ENCODE measurements at places on chromosomes 1 and 21. TPM values are rescaled to one million over a fixed set of nuclear protein-coding genes. Genes with fewer than 3 reads are reported as not detected.

DNA sequence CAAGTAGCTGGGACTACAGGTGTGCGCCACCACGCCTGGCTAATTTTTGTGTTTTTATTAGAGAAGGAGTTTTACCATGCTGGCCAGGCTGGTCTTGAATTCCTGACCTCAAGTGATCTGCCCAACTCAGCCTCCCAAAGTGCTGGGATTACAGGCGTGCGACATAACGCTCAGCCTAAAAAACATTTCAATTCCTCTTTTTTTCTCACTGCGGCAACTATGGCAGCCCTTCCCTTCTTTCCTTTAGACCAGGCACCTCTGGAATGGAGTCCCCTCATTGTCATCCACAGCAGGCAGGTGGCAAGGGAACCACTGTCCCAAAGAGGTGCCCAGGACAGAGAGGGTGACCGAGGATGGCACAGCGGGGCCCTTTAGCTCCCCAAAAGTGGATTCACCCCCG lies 14.1 kb downstream of the CEP104 start:
- DNase-seq, result no peak

- no peak for DNase-seq
Measured at GRCh38 chr1:156310962-156311361, 11.9 kb upstream of the VHLL start.

DNA sequence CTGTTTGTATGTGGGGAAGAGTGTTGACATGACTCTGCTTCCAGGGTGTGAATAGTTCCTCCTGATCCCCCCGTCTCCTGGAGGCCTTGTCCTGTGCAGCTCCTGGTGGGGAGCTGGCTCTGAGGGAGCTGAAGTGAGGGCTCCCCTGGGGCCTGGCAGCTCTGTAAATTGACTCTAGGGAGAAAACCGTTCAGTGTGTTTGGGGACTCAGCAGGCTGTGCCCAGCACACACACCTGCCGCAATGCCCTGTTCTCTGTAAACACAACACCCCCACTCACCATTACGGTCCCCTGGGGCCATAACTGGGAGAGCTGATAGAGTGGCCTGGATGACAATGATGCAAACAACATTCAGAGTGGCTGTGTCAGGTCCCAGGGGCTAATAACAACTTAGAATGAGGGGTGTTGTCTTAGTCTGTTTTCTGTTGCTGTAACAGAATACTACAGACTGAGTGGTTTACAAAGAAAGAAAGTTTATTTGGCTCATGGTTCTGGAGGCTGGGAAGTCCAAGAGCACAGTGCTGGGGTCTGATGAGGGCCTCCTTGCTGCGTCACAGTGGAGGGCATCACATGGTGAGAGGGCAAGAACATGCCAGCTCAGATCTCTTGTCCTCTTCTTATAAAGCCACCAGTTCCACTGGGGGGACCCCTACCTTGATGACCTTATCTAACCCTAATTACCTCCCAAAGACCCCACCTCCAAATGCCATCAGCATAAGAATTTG lies 15.3 kb downstream of the ADORA1 start:
- DNase-seq, result no peak

DNA sequence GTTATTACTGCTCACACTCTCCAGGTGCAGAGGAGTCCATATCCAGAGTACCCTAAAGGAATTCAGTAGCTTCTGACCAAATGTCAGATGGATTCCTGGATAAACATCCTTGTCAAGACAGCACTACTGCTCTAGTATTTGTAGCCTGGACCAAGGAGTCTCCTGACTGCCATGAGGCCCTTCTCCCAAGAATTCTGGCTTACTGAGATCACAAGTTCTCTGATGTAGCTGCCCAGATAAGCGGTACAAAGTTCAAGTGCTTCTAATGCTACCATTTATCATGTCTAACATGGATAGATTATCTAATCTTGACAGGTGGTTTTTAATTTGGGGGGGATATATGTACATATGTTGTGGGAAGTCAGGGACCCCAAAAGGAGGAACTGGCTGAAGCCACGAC lies 196.6 kb upstream of the HMCN1 start:
- no peak for DNase-seq

DNA sequence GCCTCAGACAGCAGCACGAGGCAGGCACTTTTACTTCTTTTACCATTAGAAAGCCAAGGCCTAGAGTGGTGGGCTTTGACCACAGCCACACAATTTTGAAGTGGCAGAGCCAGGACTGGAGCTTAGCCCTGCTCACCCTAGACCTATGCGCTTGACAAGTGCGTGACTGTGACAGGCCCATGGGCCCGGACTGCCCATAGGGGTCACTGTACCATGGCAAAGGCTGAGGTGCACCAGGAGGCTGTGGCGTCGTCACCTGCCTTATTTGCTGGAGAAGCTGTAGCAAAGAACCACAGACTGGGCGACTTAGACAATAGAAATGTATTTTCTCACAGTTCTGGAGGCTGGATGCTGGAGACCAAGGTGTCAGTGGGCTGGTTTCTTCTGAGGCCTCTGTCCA lies 2.6 kb upstream of the TMEM82 start:
- DNase-seq, result no peak

GRCh38 chr1:184965439-184965838 lies 8.9 kb downstream of the NIBAN1 start:
- no peak for DNase-seq

DNA sequence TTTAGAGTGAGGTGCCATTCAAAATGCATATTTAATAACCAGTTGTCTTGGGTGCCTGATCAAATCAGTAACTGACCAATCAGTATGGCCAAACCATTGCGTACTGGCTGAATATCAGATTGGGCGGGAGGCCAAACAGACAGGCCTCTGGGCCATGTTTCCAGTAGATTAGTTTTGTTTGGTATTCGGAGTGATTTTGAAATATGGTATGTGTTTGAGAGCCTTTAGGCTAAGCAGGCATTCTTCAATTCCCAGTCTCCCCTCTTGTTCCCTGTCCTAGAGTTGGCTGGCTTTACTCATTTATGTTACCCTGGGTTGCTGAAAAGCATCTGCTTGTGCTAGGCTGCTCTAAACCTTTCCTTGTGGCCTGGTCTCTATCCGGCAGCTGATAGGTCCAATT lies 80.1 kb downstream of the BACH1 start:
- no peak for DNase-seq

DNA sequence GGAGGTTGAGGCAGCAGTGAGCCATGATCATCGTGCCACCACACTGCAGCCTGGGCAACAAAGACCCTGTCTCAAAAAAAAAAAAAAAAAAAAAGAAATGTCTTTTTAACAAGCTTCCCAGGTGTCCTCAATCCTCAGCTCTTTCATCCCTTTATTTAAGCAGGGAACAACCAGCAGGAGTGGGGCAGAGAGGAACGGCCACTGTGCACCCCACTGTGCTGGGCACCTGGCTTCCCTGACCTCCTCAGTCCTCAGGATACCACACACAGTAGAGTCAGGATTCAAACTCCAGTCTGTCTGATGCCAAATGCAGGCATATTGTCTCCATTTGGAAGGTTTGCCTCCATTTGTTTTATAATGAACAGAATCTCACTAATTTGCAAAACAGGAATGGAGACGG lies 19.8 kb upstream of the PTAFR start:
- no peak for DNase-seq

GRCh38 chr1:158374860-158375259 lies 21.2 kb downstream of the CD1E start:
- DNase-seq, result no peak

DNA sequence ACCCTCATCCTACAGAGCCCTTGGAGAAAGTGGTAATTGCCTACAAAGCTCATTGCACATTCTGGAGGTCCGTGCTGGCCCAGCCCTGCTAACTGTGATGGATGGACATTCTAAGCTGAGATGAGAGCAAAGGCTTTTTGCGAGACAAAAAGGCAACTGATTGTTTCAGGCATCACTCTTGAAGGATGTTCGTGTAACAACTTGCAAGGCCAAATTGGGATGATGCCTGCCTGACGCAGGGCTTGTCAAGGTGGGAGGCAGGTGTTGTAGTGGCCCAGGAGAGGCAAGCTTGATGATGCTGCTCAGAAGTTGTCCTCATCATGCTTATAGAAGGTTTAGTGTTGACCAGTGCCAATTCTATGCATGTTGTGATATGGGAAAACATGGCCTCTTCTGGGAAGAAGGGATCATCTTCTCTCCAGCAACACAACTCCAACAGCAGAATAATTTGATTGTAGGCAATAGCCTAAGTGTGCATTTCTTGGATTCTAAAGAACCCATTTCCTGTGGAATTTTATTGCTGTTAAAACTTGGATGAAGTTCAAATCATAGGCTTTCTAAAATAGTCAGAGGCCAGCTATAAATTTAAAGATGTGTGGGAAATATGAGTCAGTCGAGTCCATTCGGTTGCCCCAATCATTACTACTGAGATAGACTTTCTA lies 102.5 kb upstream of the COA6 start:
- no peak for DNase-seq

DNA sequence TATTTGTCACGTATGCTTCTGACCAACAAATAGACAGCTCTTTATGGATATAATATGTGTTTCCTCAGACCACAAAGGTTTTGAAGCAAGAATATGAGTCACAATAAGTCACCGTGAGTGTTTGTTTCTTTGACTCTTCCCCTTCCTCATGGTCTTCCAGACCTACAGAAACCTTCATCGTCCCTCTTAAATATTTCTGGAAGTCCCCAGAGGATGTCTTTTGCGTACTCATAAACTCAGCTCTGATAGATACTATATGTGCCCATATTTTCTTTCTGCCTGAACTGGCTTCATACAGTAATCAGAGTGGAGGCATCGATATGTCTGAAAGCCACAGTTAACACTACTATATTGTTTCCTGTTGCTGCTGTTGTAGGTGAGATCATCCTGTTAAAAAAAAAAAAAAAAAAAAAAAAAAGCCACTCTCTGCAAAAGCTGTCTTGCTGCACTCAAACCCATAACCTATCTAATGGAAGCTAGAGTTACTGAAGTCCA lies 38.4 kb downstream of the ADAMTS1 start:
- no peak for DNase-seq

GRCh38 chr1:44655609-44656008 lies 18.7 kb downstream of the TMEM53 start:
- peak; percentile 41 for DNase-seq

DNA sequence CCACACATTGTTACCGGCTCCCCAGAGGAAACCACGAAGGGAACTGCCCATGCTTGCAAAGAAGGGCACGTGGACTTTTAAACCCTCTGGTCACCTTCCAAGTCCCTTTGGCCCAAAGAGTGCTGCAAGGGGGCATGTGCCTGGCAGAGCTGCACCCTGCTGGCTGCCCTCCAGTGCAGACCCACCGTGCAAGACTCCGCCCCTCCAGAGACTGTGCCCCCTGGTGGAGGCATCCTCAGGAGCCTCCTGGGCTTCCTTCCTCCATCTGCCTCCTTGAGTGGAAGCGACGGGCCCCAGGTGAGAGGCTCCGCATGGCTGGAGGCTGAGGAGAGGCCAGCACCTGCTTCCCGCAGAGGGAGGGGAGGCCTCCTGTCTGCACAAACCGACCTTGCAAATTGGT lies 100.6 kb downstream of the CRYAA start:
- no peak for DNase-seq

GRCh38 chr21:42027822-42028765 lies 17.9 kb upstream of the ZBTB21 start:
- no peak for DNase-seq

- DNase-seq, result no peak
Measured at GRCh38 chr1:216582151-216582550, 141.1 kb downstream of the ESRRG start.

DNA sequence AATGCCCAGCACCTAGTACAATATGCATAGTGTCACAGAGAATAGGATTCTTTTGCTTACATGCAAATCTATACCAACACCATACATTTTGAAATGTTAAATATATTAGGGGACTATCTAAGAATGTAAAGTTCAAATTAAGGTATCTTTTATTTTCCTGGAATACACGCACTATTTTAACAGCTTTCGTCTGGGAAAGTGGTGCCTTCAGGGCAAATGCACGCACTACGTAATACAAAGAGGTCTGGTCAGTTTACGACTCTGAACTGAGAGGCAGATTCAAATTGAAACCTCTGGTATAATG lies 931 bp downstream of the FUBP1 start:
- DNase-seq, result no peak

DNA sequence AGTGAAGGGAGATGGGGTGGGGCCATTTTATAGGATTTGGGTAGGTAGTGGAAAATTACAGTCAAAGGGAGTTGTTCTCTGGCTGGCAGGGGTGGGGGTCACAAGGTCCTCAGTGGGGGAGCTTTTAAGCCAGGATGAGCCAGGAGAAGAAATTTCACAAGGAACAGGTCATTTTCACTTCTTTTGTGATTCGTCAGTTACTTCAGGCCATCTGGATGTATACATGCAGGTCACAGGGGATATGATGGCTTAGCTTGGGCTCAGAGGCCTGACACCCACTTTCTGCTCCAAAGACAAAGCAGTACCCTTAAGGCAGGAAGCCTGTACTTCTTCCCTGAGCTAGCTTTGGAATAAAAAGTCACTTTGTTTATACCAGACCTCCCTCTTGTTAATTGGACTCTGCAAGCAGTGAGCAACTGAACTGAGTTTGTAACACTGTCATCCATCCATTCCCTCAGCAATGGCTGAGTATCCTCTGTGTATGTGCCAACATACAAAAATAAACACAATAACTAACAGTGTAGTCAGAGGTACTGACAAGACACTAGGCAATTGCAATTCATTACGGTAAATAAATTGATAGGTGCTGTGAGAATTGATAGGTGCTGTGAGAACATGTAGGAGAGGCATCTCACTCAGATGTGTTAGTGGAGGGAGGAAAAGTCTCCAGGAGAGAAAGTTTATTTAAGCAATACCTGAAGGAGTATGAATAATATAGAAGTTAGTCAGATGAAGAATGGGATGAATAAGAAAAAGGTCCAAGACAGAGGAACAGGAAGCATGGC lies 14.7 kb upstream of the RGS2 start:
- no peak for DNase-seq

DNA sequence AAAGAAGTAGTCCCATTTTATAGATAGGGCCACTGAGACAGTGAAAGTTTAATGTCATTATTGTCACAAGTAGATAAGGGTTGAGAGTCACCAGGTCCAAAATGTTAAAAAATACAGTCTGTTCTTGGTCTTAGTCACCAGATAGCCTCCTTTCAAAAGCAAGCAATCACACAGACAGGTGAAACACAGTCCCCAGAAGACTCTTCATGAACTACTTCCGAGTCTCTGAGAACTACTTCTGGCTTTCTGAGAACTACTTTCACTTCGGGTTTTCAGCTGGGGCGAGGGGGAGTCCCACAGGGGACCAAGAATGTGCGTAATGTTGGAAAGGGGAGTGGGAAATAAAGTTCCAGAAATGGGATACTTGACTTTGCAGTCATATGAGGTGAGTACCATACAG lies 143.2 kb downstream of the HHIPL2 start:
- no peak for DNase-seq

- peak; percentile 71 for DNase-seq
Measured at GRCh38 chr1:1355416-1355815, 2.9 kb downstream of the MXRA8 start.

KCNJ10 gene
- total RNA-seq, result 0.79 TPM

ABCA4 gene
- total RNA-seq, result 1.8 TPM

MATN1 gene
- 0.62 TPM for total RNA-seq

UBXN10 gene
- 18.2 TPM for total RNA-seq

PLA2G2C gene
- 0.31 TPM for total RNA-seq

CCDC181 gene
- 27.1 TPM for total RNA-seq

NKAIN1 gene
- total RNA-seq, result 0.39 TPM

ARHGEF16 gene
- total RNA-seq, result 25.7 TPM

OR2T29 gene
- total RNA-seq, result not detected

PRR9 gene
- 2.8 TPM for total RNA-seq

All from testis (tissue), 5 donors.